Forelimb muscle (tissue), 1 donor: ENCODE measurements at places on chromosomes 3 and 15. TPM values are rescaled to one million over a fixed set of nuclear protein-coding genes. Genes with fewer than 3 reads are reported as not detected.

ISG20 gene
- 0.62 TPM for polyA plus RNA-seq

MAP1A gene
- 28.3 TPM for polyA plus RNA-seq

PTPRG gene
- polyA plus RNA-seq, result 24.2 TPM

ATOSA gene
- 21.5 TPM for polyA plus RNA-seq

RETNLB gene
- polyA plus RNA-seq, result not detected

ALPK3 gene
- 92.1 TPM for polyA plus RNA-seq

VEPH1 gene
- polyA plus RNA-seq, result 0.63 TPM

SLC38A3 gene
- 3.9 TPM for polyA plus RNA-seq

HYAL3 gene
- polyA plus RNA-seq, result 2.3 TPM

C3orf85 gene
- polyA plus RNA-seq, result not detected

CYP8B1 gene
- 0.09 TPM for polyA plus RNA-seq

IL12A gene
- 0.58 TPM for polyA plus RNA-seq

GRCh38 chr3:195001961-195002861 lies 268.7 kb downstream of the XXYLT1 start:
- no peak for DNase-seq

GRCh38 chr3:151328298-151328995 lies 902 bp downstream of the P2RY13 start:
- DNase-seq, result no peak

DNA sequence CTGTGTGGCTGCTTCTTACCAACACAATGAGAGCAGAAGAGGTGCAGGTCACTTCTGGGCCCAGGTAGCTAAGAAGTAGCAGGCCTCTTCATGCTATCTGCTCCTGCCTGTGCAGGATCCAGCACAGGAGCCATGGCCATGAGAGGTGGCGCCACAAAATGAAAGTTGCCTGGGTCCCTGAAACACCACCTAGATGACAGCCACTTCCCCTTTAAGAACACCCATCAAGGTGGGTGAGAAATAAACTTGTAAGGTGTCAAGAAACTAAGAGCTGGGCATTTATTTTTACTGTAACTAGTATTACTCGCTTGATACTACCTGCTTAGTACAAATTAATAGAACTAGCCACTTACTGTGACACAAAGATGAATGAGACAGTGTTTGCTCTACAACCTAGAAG lies 484.6 kb upstream of the TBL1XR1 start:
- DNase-seq, result no peak

DNA sequence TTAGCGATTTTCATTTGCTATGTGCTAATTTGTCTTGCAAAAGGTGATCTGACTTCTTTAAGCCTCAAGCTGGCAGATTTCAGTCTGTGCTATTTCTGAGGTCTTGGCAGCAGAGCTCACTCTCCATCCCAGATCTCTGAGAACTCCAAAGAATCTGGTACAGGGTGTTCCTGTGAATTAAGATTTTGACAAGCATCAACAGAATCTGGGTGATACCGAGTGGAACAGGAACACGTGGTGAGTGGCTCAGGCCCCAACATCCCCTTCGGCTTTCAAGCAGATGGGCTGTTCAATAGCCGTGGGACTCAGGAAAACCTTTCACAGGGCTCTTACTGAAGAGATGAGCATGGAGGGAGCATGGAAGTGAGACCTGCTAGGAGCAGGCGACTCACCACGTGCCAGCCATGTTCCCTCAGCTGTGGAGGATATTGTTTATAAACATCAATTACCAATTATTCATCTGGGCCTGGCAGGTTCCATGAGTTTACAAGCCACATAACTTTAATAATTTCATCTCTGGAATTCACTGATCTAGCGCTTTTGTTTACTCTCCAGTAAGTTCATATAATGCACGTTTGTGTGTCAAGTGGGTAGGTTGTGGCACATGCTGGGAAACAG lies 103.4 kb upstream of the SELENOK start:
- DNase-seq, result no peak

- no peak for DNase-seq
These were observed 549 bp upstream of the SOX14 start for GRCh38 chr3:137763594-137763938.

GRCh38 chr3:100073714-100074307 lies 40.5 kb downstream of the FILIP1L start:
- DNase-seq, result peak; percentile 78

GRCh38 chr3:81974751-81975150 lies 213.3 kb upstream of the GBE1 start:
- DNase-seq, result no peak

GRCh38 chr3:195762611-195763010 lies 41.8 kb downstream of the MUC20 start:
- DNase-seq, result no peak

GRCh38 chr15:76529911-76530310 lies 193.3 kb downstream of the ISL2 start:
- no peak for DNase-seq

- DNase-seq, result no peak
These were observed 12.5 kb downstream of the TNFAIP8L3 start for GRCh38 chr15:51082246-51082645.

- no peak for DNase-seq
These were observed 336.7 kb upstream of the ZNF717 start for GRCh38 chr3:76122007-76122406.

DNA sequence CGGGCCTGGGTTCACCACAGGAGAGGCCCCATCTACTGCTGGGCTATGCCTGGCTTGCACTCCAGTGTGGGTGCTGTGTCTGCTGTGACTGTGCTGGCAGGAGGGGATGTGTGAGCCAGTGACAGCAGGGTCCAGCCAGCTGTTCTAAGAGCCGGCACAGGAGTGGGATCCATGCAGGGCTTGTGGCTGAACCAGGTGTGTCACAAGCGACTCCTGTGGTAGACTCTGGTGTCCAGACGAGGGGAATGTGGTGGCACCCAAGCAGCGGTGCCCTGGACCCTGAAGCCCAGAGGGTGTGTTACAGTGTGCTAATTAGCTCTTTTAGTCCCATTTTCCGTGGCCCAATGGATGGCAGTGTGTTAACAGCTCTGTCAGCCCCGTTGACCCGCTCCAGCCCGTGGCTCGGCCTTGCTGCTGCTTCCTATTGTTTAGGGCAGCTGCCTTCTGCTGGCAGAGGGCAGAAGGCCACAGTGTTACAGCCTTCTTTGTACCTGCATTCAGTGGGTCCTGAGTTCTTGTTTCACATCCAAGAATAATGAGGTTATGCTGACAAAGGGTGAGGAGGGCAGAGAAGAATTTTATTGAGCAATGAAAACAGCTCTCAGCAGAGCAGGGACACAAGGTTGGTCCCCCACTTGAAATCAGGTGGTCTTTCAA lies 78.5 kb upstream of the RNU6-1 start:
- DNase-seq, result no peak

- no peak for DNase-seq
These were observed 183.6 kb upstream of the ATP11B start for GRCh38 chr3:182609575-182610156.

- DNase-seq, result no peak
These were observed 19.4 kb upstream of the LMCD1 start for GRCh38 chr3:8482263-8482662.

DNA sequence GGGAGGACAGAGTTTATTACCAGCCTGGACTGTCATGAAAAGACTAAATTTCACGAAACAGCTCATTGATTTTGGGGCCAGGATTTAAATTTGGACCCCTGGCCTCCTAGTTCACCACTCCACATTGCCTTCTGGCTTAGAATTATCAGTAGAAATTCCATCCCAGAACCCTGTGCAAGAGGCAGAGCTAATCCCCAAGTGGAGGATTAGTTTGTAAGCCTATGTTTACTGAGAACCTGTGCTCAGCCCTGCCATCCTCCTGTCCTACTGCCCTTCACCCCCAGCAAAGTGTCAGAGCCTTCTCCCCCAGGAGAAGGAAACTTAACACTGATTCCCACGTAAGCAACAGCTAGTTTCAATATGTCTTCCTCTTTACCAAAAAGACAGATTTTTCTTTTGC lies 99.4 kb downstream of the SST start:
- no peak for DNase-seq

- no peak for DNase-seq
These were observed 75.1 kb downstream of the STAC start for GRCh38 chr3:36455406-36455805.

DNA sequence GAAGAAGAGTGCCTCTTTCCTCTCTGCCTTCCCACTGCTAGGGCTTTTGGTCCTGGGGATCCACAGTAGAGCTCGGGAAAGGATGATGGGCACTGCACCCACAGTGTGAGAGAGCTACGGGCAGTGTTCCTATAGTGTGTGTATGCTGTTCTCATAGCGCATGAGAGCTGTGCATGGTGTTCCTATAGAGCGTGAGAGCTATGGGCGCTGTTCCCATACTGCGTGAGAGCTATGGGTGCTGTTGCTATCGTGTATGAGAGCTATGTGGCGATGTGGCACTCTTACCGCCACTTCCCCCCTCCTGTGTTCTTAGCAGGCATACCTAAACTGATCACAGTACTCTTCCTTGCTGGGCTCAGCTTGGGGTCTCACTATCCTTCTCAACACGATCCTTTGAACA lies 213.5 kb downstream of the EDEM1 start:
- DNase-seq, result no peak
